ENCODE measurements at places on chromosomes 6 and 20.

DNA sequence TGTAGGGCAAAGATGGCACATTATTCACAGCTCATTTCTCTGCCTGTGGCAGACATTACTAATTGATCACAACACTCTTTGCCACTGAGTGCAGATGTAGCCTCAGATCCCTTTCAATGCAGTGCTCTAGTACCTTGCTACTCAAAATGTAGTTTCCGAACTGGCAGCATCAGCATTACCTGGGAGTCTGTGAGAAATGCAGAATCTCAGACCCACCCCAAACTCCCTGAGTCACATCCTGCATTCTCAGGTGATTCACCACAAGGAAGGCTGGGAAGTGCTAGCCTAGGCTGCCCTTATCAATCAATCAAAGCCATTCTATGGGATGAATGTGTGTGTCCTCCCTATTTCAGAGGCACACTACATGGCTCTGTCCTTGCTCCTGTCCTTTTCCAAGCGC, 58.5 kb downstream of the PCNA start:
- DNase-seq, result no peak

DNA sequence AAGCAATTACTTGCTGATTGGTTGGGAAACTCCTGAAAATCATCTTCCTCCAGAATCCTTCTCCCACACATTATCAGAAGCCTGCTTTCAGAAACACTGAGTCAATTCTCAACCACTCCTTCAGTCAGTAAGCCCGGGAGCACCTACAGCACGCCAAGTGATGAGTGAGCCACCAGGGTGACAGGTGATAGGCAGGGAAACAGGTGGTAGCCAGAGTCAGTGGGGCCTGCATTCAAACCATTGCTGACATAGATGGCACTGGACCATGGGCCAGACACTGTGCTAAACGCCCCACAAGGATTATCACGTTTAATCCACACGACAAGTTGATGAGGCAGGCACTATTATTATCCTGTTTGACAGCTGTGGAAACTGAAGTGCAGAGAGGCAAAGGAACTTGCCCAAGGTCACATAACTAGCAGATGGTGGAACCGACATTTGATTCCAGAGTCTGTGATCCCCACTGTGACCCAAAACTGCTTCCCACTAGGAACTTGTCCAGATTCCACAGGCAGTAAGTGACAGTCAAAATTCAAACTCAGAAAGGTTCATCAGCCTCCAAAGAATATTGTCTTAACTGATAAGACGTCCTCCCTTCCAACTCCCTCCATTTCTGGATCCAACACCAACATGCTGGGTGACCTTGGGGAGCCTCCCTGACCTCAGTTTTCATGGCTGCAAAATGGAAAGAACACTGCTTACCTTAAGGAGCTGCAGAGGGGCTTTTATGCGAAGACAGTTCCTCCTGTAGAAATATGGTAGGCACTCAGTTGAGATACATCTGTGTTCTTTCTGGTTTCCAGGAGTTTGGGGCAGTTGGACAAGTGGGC, 23.9 kb upstream of the TOP1 start:
- no peak for DNase-seq

DNA sequence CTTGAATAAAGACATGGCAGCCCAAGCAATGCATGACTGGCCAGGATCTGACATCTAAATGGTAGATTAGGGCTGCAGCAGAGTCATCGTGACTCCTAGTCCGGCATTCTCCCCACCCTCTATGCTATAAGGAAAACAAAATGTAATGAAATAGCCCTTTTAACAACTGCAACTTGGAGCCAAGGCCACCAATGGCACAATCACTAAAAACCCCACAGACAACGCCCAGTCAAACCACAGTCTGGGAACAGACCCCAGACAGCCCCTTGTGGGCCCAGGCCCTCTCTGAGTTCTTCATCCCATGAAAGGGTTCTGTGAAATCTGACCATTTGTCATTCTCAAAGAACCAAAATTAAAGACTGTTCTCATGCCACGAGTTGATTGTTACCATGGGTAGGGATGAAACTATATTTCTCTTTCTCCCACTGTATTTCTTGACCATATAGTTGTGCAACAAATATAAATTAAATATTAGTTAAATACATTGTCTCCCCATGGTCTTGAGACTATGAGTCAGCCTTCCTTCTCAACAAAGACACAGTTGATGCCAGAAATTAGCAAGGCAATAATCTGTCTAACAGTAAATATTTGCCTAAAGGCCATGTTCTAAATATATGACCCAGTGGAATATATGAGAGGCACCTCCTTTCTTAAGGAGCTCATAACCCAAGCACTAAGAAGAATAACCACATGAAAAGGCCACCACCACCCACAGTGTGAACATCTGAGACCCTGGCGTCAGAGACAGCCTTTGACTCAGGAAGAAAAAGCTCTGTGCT, 85.6 kb upstream of the SSTR4 start:
- DNase-seq, result no peak

- no peak for DNase-seq
Measured at GRCh38 chr6:13535306-13535705, 39.1 kb upstream of the SIRT5 start.

DNA sequence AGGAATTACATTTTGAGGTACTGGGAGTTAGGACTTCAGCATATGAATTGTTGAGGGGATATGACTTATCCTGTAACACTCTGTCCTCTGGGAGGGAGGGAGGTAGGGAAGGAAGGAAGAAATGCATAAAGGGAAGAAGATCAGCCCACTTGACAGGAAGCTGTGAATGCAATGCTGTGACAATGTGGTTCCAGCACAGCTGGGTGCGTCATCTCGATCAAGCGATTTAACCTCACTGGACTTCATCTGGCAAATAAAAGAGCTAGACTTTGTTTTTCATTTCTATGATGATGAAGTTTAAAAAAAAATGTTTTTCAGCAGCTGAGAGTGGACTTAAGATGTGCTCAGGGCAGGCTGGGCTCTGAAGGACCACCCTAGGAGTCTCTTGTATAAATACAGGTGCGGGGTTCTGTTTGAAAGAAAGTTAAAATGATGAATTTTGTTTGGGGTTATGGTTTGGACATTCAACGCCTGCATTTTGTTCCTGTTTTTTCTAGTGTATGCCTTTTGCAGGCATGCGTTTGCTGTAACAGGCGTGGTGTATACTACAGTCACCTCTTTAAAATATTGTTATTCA, 178.1 kb downstream of the RIMS1 start:
- DNase-seq, result no peak

DNA sequence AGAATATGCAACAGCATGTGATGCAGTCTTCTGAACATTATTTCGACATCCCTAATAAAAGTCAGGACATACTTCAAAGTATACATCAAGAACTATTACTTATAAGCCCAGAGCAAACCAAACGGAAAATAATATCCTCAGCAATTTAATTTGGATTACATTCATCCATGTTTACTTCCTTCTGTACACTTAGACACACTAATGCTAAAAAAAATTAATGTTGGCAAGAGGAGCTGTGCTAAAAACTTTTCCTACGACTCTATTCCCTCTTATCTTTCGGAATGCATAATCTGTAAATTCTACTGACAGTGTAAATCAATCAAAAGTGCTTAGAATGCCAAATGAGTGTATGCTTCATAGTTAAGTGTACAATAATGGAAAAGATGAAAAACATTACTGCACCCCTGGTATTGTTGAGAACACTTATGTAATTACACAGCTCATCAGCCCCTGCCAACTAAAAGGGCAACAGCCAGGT, 301.2 kb upstream of the HSF2 start:
- DNase-seq, result no peak

Data from CD4-positive, alpha-beta T cell treated with Interleukin-6 for 4 hours (primary cell).